ENCODE measurements at places on chromosomes 12 and 14. TPM values are rescaled to one million over a fixed set of nuclear protein-coding genes. Genes with fewer than 3 reads are reported as not detected.

The TSPAN19 gene
- not detected for total RNA-seq

The UBE2N gene
- 93.6 TPM for total RNA-seq

The ACVRL1 gene
- not detected for total RNA-seq

The LMNTD1 gene
- not detected for total RNA-seq

The SIX6 gene
- not detected for total RNA-seq

The PHETA1 gene
- 0.79 TPM for total RNA-seq

The NELL2 gene
- 390 TPM for total RNA-seq

The PGF gene
- total RNA-seq: 0.44 TPM

The KLHDC1 gene
- 11.0 TPM for total RNA-seq

- no peak for DNase-seq
These were observed 222.6 kb downstream of the ACSS3 start for GRCh38 chr12:81300454-81300853.

DNA sequence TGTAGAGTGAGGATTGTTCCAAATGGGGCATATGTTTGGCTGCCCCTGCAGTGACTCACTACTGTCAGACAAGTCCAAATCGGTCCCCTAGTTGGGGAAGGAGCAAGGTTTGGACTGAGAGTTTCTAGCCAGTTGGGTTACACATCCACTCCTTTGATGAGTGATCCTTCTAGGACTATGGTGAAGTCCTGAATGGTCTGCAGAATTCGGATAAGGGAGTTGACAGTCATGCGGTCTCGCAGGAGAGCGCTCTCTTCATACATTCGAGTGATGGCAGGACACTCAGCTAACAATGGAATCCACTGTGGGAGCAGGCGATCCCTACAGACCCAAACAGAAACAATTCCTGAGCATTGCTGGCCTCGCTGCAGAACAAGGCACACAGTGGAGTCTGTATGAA is 61.5 kb upstream of the SINHCAF start:
- DNase-seq: no peak

GRCh38 chr12:119463211-119463926 is 128.8 kb downstream of the CCDC60 start:
- no peak for DNase-seq

- DNase-seq: no peak
These were observed 58.1 kb downstream of the STAB2 start for GRCh38 chr12:103645202-103645601.

DNA sequence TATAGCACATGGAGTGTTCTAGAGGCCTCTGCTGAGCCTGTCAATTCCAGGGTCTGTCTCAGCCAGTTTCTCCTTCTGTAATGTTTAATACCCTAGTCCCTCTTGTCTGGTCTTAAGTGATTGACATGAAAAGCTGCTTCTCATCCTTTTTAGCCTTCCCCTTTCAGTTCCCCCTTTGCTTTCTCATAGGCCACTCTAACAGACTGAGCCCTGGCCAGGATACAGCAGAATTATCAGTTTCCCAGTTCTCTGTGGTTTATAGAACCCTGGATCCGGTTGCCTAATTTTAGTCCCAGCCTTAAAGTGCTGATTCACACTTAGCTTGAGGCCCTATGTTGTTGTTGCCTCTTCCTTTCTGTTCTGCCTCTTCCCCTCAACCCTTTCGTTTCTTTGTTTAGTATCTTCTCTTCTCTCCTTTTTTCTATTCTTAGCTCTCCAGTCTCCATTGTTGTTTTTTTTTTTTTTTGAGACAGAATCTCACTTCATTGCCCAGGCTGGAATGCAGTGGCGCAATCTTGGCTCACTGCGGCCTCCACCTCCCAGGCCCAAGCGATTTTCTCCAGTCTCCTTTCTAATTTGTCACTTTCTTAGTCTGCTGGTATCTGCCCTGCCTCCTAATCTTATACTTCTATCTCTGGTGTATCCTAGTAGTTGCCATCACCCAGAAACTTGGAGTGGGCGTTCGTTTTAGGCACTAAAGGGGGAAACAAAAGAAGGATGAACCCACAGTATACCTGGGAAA is 2.9 kb upstream of the BIN2 start:
- no peak for DNase-seq

DNA sequence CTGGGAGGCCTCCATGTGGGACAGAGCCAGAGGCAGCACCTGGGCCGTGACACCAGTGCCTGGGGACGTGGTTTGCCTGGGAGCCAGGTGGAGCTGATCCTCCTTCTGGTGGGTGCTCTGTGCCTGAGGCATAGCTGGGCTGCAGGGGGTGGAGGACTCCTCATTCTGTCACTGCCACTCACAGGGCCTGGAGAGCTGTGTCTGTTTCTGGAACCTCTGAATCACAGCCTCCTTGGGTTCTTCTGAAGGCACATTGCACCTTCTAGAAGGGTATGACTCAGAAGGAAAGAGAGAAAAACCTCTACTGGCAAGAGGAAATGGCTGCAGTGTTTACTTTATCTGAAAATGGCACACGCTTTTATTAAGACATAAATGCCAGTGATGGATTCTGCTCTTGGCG is 659.8 kb downstream of the VRK1 start:
- DNase-seq: peak; percentile 43

- DNase-seq: no peak
These were observed 267.3 kb upstream of the SRRM4 start for GRCh38 chr12:118714051-118714460.

DNA sequence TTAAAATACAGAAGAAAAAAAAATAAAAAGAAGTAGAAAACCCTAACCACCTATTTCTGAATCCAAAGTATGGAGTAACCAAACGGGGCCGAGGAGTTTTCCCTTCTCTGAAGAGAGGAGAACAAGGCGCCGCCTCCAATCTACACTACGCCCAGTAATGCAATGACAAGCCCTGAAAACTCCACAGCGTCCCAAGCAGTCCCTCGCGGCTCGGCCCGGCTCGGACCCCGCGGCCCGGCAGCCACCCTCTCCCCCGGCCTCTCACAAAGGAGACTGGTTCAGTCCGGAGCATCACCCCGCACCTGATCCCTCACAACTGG is 371 bp downstream of the CHD8 start:
- DNase-seq: no peak

DNA sequence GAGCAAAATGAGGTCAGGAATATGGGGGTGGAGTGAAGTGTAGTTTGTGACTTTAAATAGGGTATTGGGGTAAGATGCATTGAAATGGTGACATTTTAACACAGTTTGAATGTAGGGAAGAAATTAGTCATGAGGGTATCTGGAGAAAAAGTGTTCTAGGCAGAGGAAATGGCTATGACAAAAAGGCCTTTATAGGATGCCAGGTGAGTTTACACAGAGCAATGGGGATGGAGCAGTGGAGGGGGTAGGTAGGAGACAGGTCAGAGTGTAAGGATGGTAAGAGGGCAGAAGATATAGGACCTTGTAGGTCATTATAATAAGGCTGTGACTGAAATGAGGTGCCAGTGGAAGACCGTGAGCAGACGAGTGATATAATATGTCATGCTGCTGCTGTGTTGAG is 30.4 kb downstream of the HEATR5A start:
- DNase-seq: no peak

GRCh38 chr14:20726531-20726930 is 19.2 kb upstream of the EDDM3A start:
- DNase-seq: no peak

DNA sequence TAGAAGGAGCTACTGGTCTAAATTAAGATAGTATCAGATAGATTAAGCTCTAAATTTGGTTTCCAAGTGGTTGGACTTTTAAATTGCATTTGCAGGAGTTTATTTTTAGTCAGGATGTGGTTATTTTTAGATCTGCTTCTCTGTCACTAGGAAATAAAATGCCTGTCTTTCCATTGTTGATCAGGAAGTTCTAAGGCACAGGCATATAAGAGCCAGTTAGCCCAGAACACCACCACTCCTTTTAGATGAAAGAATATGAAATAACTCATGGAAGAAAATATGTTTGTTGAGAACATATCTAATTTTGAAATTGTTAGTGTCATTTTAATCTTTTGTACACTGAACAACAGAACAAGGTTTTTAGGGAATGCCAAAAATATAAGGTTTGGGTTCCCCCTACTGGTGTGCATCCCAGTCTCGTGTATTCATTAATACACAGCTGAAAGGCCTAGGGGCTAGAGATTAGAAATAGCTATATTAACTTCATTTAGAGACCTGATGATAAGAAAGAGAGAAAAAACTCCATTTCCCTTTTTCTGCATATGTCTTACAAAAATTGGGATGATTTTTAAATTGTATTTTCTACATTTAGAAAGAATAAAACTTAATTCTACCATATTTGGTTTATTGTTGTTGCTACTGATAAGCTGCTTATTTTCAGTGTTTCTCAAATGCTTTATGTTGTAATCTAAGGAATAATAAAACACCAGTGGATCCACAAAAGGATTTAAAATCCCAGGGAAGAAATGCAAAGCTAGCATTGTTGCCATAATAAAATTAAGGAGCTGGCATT is 67.2 kb downstream of the RIC8B start:
- peak; percentile 39 for DNase-seq

GRCh38 chr12:2813214-2814185 is 1.0 kb downstream of the ITFG2 start:
- peak; percentile 49 for DNase-seq

DNA sequence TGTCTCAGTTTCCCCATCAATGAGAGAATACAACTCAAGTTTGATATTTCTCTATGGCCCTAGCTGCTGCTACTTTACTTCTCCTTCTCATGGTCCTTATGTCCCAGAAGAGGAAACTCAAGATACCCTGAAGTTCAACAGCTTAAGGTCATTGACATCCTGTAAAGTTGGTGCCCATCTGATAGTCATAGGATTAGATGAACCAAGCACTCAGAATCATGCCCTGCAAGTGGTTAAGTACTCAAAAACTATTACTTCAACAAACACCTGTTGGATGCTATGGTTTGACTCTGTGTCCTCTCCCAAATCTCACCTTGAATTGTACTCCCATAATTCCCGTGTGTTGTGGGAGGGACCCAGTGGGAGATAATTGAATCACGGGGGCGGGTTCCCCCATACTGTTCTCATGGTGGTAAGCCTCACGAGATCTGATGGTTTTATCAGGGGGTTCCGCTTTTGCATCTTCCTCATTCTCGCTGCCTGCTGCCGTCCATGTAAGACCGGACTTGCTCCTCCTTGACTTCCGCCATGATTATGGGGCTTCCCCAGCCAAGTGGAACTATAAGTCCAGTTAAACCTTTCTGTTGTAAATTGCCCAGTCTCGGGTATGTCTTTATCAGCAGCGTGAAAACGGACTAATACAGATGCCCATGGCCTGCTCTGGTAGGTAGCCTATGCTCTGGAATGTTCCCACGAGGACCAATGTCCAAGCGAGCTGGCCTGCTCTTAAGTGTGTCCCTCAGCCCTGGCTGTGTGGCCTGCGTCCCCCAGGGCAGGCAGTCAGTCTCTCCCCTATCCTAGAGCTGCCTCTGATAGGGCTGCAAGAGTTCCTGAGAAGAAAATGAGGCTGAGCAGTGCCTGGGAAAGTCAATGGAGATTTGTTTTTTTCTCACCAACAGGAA is 18.1 kb downstream of the CAMKK2 start:
- DNase-seq: no peak

DNA sequence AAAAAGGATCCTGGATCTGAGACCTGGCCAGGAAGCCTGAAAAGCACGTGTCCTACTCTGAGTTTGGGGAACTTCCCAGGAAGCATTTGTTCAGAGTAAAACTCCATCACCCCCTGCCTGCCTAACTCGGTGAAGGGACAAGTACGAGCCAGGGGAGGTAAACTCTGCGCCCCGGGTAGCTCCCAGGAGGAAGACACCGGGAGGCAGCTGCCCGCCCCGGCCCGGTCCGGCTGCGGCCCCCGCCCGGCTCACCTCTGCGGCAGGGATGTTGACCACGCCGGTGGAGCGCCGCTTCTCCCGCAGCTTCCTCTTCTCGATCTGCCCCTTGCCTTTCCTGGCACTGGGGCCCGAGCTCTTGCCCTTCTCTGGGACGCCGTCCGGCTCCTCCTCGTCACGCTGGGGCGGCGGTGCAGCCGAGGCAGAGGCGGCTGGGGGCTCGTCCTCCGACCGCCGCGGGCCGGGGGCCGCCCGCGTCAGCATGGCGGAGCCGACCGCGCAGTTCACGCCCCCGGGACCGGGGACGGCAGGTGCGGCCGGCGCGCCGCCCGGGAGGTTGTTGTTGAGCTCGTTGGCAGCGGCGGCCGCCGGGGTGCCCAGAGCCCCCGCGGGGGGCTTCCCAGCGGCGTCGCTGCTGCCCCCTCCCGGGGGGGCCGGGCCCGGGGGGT is 1.2 kb downstream of the PAWR start:
- DNase-seq: no peak

GRCh38 chr14:74134484-74134883 is 49.7 kb downstream of the LIN52 start:
- no peak for DNase-seq

DNA sequence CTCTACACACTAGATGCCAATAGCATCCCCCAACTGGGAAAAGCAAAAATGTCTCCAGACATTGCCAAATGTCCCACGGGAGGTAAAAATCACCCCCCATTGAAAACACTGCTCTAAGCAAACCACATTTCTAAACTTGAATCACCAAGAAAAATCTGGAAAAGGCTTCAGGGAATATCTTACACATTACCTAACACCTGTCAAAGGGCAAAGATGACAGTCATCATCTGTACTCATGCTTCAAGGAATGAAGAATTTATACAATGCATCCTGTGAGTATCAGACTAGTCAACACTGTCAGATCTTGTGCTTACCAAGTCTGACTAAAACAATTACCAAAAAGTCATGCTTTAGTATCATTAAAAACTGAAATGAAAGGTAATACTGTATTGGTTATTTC is 161.6 kb upstream of the SOX5 start:
- no peak for DNase-seq
